ENCODE measurements at places on chromosomes 1 and 21.

DNA sequence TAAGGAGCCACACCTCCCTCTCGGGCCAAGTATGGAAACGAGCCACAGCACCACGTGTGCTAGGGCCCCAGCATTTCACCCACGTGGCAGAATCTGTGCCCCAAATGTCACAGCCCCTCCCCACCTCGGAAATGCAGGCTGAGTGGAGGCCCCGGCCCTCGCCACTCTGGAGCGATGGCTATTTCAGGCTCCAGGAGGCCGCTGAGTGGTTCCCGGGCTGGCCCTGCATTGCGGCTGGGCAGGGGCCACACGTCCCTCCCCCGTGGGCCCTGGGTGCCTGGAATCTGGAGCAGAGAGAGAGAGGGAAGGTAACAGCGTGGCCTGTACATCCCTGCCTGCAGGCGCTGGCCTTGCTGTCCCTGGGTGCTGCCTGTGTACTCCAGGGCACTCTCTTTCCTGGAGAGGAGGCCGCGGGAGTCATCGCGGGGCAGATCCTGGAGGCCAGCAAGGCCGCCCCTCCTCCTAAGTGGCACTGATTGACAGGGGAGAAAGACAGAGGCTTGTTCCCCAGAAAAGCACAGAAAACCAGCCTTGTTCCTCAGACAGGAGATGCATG is 68.0 kb upstream of the TRAPPC10 start:
- DNase-seq, result no peak

GRCh38 chr1:114061121-114061830 is 82.0 kb downstream of the OLFML3 start:
- DNase-seq, result no peak

DNA sequence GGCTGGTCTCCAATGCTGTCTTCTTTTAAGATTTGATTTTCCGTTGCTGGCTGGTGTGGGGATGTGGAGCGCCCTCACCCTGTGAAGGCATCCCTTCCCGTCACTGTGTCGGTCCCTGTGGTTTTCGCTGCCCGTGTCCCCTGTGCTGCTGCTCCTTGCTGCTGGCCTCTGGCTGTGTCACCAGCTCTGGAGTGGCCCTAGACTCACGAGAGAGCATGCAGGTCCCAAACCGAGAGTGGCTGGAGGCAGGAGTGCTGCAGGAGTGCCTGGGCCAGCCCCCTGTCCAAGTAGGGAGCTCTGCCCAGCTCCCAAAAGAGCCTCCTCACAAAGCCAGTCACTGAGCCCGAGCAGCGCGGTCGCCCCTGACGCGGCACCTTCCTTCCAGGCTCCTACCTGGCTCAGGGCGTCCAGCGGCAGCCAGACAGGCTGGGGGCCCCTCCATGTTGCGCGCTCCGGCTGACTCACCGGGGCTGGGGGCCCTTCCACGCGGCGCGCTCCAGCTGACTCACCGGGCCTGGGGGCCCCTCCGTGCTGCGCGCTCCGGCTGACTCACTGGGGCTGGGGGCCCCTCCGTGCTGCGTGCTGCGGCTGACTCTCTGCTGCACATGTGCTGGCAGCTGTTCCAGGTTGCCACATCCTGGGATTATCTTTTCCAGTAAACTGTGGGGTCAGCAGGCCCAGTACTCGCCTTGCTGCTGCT is 106.7 kb upstream of the COL6A1 start:
- DNase-seq, result no peak

DNA sequence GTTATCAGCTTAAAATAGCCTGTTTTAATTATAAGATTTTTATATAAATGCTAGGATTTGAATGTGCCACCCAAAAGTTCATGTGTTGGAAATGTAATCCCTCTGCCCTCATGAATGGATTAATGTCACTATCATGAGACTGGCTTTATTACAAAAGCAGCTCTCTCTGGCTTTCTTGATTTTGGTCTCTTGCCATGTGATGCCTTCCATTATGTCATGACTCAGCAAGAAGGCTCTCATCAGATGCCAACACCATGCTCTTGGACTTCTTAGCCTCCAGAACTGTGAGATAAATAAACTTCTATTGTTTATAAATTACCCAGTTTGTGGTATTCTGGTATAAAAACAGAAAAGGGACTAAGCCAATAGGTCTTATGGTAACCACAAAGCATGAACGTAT is 6.9 kb upstream of the PRSS38 start:
- no peak for DNase-seq

DNA sequence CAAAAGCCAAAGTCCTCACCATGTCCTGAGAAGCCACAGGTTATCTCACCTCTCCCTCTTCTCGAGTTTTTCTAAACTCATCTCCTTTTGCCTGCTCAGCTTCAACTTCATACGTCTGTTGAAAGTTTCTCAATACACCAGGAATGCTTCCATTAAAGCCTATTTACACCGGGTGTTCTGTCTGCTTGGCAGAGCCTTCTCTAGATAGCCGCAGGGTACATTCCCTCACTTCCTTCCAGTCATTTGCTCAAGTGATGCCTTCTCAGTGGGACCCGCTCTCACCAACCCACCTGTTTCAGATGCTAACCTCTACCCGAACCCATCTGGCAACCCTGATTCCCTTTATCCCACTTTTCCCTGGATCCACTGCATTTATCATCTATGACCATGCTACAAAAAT is 257.0 kb upstream of the ADGRL2 start:
- DNase-seq, result no peak

DNA sequence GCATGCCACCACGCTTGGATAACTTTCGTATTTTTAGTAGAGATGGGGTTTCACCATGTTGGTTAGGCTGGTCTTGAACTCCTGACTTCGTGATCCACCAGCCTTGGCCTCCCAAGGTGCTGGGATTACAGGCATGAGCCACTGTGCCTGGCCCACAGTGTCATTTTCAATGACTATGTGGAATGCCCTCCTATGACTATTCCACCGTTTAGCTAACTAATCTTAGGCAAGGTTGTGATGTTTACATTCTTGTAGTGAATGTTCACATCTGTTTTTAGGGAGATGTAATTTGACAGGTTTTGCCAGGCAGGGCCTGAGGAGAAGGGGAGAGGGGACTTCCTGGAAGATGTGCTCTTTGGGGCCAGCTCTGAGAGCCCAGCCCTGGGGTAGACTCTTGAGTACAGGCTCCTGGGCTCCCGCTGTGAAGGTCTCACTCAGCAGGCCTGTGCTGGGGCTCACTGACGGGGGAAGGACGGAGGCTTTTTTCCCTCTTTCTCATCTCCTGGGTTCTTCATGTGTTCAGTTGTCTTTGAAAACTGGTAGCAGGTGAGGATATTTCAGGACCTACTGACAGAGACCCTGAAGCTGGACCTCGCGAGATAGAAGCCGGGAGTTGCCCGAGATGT is 13.2 kb downstream of the COQ8A start:
- DNase-seq, result no peak

- DNase-seq, result no peak
Measured at GRCh38 chr1:21143752-21144151, 32.9 kb downstream of the EIF4G3 start.

DNA sequence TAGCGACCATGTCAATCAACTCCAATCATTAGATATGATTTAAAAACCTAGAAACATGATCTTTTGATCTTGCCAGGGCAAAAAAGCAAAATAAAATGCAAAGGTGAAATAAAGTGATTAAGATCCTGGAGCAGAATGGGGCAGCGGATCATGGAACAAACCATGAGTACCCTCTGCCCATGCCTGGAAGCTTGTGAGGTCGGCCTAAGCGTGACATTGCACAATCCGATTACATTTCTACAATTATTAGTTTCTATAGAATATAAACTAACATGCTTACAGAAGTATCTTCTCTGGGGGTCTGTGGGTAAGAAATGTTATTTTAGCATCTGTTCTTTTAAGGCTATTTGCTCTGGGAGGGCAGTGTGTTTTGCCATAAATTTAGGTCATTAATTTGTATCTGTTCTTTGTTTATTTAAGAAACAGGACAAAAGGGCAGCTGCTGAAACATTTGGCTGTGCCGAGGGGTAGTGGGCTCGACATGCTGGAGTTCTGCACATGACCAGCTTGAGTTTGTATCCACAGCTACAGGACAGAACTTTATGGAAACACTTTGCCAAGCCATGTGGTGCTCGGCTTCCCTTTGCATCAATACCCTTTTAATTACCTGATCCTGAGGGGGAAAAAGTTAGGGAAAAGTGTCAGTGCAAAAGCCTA is 55.9 kb downstream of the ZBTB18 start:
- no peak for DNase-seq

- no peak for DNase-seq
Measured at GRCh38 chr1:216721062-216721461, 2.2 kb downstream of the ESRRG start.

DNA sequence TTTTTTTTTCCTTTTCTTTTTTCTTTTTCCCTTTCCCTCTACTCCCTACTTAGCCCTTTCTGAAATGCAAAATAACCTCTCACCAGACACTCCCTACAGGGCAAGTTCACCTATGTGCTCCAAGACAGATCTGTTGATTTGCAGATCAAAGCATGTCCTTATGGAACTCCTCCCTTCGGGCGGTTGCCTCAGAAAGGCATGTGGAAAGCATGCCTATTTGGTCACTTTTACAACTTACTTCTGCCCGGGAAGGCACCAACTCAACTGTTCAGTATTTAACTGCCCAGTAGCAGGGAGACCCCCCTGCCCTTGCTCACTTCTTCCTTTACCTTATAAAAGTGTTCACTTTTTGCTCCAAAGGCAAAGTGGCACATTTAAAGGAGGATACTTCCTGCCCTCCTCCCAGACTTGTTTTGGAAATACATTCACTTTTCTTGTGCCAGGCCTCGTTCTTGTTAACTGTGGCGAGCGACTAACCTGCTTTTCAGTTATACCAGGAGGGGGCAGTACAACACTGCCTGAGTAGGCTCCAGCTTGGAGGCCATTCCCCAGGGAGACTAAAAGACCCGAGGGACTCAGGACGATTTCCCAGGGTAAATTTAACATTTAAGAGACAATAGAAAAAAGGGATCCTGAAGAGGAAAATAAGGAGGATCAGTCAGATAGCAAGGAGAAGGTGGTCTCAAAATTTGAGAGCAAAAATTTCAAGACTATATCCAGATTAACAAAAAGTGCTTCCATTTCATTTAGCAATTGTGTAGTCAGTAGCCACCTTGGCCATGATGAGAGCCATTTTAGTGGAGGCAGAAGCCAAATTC is 12.3 kb upstream of the SLAMF7 start:
- DNase-seq, result peak; percentile 84

GRCh38 chr1:30882678-30883388 is 25.7 kb downstream of the SDC3 start:
- DNase-seq, result no peak

- DNase-seq, result no peak
Measured at GRCh38 chr1:206466840-206467649, 3.2 kb upstream of the IKBKE start.

DNA sequence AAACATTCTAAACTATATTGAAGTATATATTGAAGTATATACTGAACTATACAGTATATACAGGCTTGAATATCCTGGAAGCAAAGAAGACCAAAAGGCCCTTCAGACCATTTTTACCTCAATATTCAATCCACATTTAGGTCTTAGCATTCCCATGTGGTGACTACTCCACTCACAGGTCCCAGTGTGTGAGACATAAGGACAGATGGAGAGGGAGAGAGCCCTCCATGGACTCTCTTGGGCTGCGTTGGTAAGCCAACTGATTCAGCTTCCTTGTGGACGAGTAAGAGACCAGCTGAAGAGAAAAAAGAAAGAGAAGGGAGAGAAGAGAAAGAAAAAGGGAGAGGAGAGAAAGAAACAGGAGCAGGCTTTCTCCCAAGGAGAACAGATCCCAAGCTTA is 37.3 kb upstream of the ZRANB2 start:
- no peak for DNase-seq

DNA sequence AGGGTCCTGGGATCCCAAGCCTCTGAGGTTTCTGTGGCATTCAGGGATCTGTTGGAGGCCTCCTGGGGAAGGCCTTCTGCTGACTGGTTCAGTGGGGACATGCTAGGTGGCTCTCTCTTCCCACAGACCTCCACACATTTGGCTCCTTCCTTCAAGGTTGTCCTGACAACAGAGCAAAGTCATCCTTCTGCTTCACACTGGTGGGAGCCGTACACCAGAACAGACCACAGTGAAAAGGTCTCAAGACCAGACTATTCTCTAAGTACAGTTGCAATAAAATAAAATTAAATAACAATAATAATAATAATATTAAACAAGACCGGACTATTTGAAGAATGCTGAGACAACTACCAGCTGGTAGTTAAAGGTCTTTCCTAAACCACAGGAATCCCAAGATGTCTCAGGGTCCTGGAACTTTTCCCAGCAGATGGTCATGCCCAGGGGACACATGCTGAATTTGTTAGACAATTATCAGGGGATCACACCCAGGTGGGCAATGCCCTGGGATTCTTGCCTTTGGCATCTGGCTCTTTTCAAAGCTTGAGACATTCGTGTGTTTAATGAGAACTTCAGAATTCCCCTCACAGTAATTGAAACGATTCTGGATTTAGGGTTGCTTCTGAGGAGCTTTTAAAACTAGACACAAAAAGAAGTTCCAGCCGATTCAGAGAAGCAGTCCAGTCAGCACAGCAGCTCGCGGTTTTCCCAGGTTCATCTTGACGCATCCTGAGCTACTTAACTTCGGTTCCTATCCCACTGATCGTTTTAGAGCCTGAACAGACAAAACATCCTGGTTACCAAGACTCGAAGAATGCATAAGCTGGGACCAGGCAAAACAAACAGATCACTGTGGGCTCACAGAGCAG is 22.9 kb downstream of the HTR1D start:
- DNase-seq, result no peak

- DNase-seq, result no peak
Measured at GRCh38 chr1:53126495-53126894, 15.9 kb downstream of the SLC1A7 start.

Measured in CD4-positive, alpha-beta T cell treated with Interleukin-2 at 100 ng/mL for 4 hours (primary cell).